ENCODE measurements at places on chromosomes 13 and 19.
A peak's percentile ranks its signal among the peaks of the same experiment; 100 is the strongest.

GRCh38 chr13:21148557-21149258 lies 27.6 kb downstream of the SKA3 start:
- DNase-seq = no peak

DNA sequence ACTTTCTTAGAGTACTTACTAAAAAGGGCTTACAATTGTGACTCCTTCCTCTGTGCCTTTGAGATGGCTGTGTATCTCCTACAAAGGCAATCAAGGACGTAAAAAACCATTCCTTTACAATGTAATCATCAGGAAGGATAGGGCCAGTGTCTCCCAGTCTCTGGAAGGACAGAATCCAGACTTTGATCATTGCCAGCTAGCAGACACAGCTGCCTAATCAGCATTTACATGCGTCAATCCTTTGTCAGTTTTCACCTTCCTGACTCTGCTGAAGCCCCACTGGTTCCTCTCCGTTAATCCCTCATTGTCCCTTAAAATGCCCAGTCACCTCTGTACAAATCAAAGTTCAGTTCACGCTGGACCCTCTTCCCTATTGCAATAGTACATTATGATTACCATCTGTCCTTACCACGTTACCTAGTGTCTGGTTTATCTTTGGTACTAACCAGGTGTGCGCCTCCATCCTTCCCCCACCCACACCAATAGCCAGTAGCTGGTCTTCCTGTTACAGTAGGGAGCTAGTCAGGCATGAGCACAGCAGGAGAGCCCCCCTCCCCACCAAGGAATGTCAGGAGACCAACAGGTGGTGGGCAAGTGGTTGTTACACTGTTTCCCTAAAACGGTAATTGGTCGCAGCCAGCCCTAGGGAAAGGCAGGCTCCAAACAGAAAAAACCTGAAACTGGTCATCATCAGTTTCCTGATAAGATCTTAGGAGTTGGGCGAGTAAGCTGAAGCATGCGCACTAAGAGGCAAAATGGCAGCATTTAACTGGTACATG lies 49.7 kb downstream of the TGDS start:
- peak; percentile 35 for DNase-seq

- DNase-seq = no peak
These were observed 53.1 kb downstream of the FOXO1 start for GRCh38 chr13:40613192-40613818.

DNA sequence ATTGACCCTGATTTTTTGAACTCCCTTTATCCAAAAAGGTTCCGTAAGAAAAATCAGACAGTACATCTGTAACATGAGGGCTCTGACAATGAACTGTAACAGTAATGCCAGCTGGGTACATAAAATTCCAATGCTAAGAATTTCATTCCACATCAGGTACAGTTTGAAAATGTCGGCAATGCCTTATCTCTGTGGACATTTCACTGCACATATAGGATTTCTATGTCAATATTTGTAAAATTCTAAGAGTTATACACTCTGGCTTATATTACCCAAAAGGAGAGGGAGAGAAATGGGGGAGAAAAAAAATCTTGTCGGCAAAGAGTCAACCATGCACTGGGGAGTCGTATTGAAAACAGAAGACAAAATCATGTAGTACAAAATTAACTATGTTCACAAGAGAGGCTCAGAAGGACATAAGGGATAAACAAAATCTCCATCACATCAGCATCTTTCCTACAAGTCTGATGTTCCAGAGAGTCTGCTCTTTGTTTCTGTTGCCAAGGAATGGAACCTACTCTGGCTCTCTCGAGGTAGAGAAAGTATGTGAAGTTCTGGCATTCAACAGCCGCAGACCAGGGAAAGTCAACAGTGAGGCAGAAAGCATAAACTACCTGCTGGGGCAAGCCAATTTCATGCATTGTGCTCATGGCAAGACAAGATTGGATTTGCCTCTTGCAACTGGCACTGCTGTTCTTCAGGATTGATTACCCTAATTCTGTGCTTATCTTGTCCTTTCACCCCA lies 72.4 kb downstream of the STARD13 start:
- DNase-seq = no peak

- DNase-seq = no peak
These were observed 23.5 kb upstream of the DLEU7 start for GRCh38 chr13:50866817-50867636.

GRCh38 chr19:16283210-16284061 lies 41.2 kb upstream of the KLF2 start:
- DNase-seq = no peak

GRCh38 chr19:6384381-6384780 lies 8.6 kb downstream of the GTF2F1 start:
- no peak for DNase-seq

DNA sequence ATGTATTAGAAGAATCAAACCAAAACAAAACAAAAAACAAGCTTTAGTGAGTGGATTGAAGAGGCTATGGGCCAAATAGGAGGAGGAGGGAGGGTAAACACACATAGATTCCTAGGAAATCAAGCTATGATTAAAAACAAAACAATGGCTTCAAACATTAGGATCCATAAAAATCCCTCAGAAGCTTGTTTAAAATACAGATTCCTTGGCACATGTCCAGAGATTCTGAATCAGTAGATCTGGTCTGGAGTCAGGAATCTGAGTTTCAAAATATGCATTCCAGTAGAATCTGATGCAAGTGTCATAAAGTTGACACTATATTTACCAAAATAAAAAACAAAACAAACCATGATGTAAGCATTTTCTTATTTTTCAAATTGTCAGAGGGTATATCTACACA lies 692.8 kb upstream of the SGCG start:
- DNase-seq = no peak

- no peak for DNase-seq
These were observed 394.9 kb downstream of the DLEU7 start for GRCh38 chr13:50448535-50448998.

DNA sequence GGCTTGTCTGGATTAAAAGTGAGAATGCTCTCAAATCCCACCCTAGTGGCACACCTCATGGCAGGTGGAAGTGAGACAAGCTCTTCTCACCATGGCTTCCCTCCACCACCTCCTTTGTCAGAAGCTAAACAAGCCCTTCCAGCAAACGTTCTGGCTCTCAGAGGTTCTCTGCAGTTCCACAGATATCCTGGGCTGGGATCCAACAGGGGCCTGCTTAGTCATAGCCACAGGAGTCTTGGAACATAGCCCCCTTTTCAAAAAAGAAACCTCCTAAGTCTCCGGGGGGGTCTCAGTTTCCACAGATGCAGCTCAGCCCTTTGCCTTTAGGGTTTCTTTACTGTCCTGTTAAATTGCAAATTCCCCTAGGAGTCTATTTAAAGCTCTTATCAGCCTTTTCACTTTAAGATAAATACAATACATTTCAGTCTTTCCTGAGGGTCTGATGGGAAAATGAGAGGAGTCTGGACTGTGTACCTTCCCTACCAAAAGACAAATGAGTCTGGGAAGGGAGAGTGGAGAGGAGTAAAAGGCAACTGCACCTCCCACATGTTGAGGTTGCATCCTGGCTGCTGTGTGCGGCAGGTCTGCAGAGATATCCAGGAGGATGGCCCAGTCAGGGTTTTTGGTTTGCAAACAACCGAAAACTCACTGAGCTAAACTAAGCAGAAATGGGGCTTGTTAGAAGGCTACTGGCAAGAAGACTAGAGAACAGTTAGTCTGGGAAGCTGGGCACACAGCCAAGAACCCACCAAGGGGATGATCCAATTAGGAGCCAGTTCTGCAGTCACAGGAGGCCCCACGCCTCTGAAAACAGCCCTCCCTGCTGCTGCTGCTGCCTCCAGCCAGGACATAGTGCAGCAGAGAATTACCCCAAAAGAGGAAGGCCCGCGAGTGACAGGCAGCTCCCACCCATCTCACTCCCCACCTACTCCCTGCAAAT lies 41.4 kb upstream of the SERP2 start:
- DNase-seq = no peak

DNA sequence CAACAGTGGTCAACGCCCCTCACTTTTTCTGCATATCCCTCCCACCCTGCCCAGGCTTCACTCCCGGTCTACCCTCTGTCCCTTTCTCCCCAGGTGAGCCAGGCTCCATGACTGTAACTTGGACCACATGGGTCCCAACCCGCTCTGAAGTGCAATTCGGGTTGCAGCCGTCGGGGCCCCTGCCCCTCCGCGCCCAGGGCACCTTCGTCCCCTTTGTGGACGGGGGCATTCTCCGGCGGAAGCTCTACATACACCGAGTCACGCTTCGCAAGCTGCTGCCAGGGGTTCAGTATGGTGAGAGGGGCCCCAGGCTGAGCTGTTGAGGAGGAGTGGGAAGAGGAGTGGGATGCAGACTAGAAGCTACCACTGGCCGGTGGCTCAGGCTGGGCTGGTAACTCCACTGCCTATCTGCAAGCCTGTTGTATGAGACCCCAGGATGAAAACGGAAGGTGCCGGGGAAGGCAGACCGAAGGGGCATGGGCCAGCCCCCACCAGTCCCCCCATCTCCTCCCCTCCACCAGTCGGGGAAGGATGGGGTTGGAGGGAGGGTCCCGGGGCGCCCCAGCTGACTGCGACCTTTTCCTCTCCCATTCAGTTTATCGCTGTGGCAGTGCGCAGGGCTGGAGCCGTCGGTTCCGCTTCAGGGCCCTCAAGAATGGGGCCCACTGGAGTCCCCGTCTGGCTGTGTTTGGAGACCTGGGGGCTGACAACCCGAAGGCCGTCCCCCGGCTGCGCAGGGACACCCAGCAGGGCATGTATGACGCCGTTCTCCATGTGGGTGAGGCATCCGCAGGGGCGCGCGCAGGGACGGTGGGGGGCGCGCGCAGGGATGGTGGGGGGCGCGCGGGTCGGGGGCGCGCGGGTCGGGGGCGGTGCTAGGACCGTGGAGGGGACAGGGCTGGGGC lies 14.4 kb downstream of the ACP7 start:
- peak; percentile 33 for DNase-seq

GRCh38 chr19:29664753-29665214 lies 477 bp upstream of the PLEKHF1 start:
- DNase-seq = no peak

DNA sequence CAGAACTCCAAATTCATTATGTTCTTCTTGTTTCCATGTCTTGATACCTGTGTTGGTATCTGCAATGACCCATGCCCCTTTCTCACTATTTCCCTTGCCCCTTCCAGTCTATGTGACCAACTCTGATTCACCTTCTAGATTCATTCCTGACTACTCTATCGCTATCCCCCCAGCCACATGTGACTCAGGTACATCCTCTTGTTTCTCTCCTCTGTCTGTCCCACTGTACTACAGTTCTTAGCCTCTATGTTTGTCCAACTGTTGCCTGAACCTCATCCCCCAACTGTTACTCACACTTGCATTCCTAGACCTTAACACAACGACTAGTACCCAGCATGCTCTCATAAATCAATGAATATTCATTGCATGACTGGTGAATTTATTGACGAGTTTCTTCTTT lies 10.0 kb upstream of the FLT3 start:
- no peak for DNase-seq

DNA sequence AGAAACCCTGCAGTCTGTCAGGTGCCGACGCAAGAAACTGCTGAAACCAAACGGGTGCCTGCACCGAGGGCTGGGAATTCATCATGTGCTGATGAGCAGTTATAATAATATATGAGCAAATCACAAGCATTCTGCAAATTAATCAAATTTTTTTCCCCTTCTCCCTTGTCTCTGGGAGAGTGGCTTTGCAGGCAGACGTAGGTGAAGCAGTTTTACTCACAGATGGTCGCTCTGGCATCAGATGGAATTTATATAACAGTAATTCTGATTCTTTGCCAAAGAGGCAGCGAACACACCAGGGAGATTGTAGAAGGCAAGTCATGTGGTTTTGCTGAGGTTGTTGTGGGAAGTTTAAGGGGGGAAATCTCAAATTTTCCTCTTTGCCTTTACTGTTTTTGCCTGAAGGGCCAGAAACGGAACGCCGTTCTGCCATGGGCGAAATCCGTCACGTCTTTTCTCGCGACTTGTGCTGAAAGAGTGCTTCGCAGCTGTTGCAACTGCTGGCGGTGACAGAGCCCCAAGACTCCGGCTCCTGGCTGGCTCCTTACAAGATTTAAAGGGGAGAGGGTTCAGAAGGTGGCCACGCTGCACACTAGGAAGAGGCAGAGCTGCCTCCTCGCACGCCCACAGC lies 320.1 kb downstream of the ZNF536 start:
- no peak for DNase-seq

DNA sequence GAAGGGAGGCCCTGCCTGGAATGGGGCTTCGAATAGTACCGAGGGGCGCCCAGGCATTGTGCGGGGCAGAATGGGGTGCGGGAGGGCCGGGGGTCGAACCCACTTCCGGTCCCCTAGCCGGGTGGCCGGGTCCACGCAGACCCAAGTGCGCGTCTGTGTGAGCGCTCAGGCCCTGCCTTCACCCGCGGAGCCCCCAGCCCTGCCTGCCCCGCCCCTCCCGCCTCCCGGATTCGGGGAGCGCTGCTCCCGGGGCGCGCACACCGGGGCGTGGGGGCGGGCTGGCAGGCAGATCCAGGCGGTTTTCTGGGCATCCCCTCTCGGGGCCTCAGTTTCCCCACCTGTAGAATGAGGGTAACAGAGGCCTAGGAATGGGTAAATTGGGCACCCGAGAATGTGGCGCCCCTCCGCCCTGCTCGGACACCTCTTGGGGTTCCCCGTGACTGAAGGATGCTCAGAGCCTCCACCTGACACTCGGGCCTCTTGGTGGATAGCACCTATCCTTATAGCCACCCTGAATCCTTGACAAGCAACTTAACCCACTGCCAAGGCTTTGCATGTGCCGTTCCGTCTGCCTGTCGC lies 682 bp downstream of the PIK3R2 start:
- DNase-seq = no peak

All from WTC11 (cell line).